ENCODE measurements at places on chromosomes 7 and 10. TPM values are rescaled to one million over a fixed set of nuclear protein-coding genes. Genes with fewer than 3 reads are reported as not detected.

The PKD2L1 gene
- total RNA-seq, result not detected

The PNPLA8 gene
- total RNA-seq, result 15.0 TPM

The SFRP4 gene
- total RNA-seq, result not detected

The SPDYE2B gene
- not detected for total RNA-seq

The AASS gene
- total RNA-seq, result 8.6 TPM

The RPEL1 gene
- total RNA-seq, result not detected

The CREB5 gene
- 3.8 TPM for total RNA-seq

The OR2A25 gene
- total RNA-seq, result not detected

The ZNF117 gene
- 1.8 TPM for total RNA-seq

The UTF1 gene
- total RNA-seq, result not detected

The C10orf53 gene
- total RNA-seq, result not detected

The TDRD1 gene
- 0.28 TPM for total RNA-seq

The ANKRD16 gene
- total RNA-seq, result 14.9 TPM

The IL2RA gene
- not detected for total RNA-seq

The CLRN3 gene
- not detected for total RNA-seq

The PRTFDC1 gene
- total RNA-seq, result 2.8 TPM

The PCGF6 gene
- 10.9 TPM for total RNA-seq

The CD36 gene
- total RNA-seq, result 4.1 TPM

The CRPPA gene
- 0.85 TPM for total RNA-seq

The FFAR4 gene
- not detected for total RNA-seq

The KAZALD1 gene
- total RNA-seq, result 3.8 TPM

The CH25H gene
- not detected for total RNA-seq

The SEMA3A gene
- 33.4 TPM for total RNA-seq

The SRRM3 gene
- 0.85 TPM for total RNA-seq

The IGFBP1 gene
- not detected for total RNA-seq

The GRB10 gene
- total RNA-seq, result 10.4 TPM

The CLDN15 gene
- total RNA-seq, result 3.1 TPM

The CDH23 gene
- total RNA-seq, result 0.35 TPM

The PPP1R3A gene
- total RNA-seq, result not detected

The MBL2 gene
- not detected for total RNA-seq

The ERVW-1 gene
- not detected for total RNA-seq

The ANKRD22 gene
- total RNA-seq, result 11.2 TPM

The C1QL3 gene
- not detected for total RNA-seq

The NAT16 gene
- total RNA-seq, result not detected

The GPR37 gene
- 1.6 TPM for total RNA-seq

The HOXA6 gene
- not detected for total RNA-seq

The CAV2 gene
- 208 TPM for total RNA-seq

The PRPS1L1 gene
- not detected for total RNA-seq

The SLC26A5 gene
- not detected for total RNA-seq

The COPS6 gene
- total RNA-seq, result 56.3 TPM

The COL26A1 gene
- not detected for total RNA-seq

The CNPY1 gene
- total RNA-seq, result not detected

The NME8 gene
- not detected for total RNA-seq

The CALCR gene
- total RNA-seq, result not detected

The CRYGN gene
- total RNA-seq, result not detected

The KIAA1549 gene
- total RNA-seq, result 1.7 TPM

The HOXA10 gene
- total RNA-seq, result not detected

The MYH16 gene
- total RNA-seq, result 1.2 TPM

Data from airway epithelial cell (primary cell).